ENCODE measurements at places on chromosomes 5 and 9.
A peak's percentile ranks its signal among the peaks of the same experiment; 100 is the strongest.

DNA sequence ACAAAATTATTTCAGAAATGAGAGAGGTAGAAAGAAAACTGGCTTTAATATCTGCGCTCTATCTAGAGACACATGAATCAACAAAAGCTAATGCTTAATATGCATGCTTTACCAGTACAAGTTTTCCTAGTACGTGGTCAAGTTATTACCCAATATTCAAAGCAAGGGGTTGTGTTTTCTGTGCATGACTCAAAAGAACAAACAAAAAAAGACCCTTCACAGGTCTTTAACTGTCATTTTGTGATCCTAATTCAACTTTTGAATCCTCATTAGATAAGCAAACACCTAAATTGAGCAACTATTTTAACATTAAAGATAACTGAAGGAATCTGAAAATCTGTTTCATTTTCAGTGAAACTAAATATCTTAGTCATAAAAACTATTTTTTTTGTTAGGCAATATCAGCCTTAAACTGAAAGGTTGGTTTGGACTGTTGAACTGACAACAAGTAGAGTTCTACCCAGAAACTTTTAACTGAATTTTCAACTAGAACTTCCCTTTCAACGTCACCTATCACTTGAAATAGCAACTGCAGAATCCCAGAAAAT, 12.5 kb downstream of the ST8SIA4 start:
- DNase-seq, result no peak

DNA sequence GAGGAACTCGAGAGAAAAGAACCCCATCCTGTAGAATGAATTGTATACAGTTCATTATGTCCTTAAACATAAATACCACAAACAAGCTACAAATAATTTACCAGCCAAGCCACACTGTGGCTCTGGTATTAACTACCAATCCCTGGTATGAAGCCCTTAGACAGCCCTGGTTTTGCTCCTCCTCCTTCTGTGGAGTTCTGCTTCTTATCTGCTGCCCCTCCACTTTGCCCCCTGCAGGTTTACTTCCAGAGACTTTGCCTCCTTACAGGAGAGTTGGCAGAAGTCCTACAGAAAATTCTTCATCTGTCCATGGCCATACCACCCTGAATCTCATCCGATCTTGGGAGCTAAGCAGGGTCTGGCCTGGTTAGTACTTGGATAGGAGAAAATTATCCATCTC, 219.8 kb downstream of the ACTL7B start:
- no peak for DNase-seq

DNA sequence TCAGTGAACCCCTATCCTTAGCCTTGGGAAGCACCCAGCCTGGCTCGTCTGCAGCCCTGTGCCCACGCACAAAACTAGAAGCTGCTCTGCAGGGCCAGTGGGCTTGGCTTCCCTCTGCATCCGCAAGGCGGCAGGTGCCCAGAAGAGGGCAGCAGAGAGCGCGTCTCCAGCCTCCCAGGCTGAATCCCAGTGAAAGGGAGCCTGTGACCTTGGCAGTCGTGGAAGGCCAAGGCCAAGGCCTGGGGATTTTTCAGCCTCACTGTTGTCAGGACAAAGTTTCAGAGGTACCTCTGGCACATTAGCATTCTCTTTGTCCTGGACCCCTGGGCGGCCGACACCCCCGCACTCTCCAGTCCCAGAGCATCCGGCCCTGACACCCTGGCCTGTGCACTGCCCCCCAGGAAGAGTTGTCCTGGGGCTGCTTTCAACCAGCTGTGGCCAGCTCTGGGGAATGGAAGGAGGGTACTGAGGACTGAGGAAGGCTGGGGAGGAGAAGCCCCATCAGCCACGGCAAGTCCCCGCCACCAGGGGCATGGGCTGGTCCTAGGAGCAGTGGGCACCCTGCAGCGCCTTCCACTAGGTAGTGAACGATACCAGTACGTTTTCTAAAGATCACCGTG, 63.6 kb upstream of the IL17B start:
- DNase-seq, result peak; percentile 56

DNA sequence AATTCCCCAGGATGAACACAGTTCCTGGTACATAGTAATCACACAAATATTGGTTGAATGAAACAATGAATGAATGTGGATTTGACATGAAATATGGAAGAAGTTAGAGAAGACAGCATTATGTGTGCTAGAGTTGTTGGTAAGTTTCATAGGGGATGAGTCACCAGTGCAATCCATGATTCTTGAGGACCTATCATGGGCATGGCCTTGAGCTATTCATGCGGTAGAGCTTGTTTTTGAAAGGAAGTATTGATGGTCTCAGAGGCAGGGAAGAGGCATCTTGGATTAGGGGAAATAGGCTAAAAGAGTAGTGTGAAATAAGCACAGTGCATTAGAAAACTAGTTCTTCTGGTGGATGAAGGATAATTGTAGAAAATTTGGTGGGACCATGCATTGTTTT, 22.1 kb downstream of the SPATA31D1 start:
- DNase-seq, result no peak

GRCh38 chr5:71974622-71975021, 132.7 kb upstream of the MAP1B start:
- no peak for DNase-seq

DNA sequence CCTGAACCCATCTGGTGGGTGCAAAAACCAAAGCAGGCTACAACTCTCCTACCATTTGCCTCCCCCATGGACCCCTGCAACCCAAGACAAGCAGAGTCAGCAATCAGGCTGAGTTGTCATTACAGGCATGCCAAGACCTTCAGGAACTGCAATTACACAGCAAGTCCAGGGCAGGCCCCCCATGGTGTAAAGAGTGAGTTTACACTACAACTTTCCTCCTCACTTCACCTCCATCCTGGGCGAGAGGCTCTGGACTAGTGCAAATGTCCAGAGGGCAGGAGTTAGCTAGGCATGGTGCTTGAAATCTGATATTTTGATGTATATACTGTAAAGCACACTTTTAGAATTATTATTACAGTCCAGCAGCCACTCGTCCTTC, 7.0 kb upstream of the P4HA2 start:
- DNase-seq, result no peak

DNA sequence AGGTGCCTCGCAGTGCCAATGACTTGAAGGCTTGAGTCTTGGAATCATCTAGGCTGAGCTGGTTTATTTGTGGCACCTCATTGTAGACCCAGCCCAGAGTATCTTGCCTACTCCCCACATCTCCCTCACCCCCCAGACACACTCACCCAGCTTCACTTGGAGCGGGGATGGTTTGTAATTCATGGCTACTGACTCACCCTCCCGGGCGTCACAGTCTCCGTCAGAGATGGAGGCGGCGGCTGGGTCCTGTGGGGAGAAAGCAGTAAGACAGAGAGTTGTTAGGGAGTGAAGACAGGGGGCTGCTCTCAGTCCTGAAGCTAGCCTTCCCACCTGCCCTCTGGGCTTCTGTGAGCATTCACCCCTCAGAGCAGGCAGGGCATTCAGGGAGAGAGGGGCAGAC, 29.0 kb upstream of the MYORG start:
- no peak for DNase-seq

GRCh38 chr5:74408150-74409043, 232.1 kb downstream of the ENC1 start:
- no peak for DNase-seq

GRCh38 chr9:20040991-20041696, 252.3 kb upstream of the SLC24A2 start:
- no peak for DNase-seq
